ENCODE measurements at places on chromosomes 7 and 10. TPM values are rescaled to one million over a fixed set of nuclear protein-coding genes. Genes with fewer than 3 reads are reported as not detected.

- no peak for DNase-seq
Observed at GRCh38 chr10:11119843-11120242, 102.2 kb downstream of the CELF2 start.

DNA sequence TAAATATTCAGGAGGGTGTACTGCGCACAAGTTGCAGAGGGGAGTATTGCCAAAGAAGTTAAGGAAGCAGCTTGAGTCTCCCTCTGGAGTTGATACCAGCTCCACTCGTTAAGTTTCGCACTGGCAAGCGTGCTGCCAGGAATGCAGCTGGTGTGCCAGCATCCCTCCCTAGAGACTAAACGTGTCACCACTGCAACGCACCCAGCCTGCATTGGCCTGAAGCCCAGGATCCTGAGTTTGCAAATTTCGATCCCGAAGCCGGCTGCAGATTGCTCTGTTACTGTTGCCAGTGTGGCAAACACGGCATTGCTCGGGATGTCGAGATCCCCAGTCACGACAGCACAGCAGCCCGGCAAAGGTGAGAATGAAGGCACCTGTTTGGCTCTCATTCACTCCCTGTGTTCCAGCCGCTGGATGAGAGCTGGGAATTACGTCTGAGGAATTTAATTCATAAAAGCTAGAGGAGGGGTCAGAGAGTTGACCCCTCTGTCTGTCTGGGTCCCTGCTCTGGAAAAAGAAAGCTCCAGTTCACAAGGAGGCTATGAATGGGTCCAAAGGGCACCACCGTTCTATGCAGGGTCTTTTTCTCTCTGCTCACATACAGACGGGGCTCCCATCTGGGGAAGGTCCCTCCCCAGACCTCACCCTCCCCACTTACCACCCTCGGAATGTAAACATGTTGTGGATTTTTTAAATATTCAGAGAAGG lies 61.0 kb downstream of the NRP1 start:
- DNase-seq, result peak; percentile 91

GRCh38 chr10:7956508-7956907 lies 98.0 kb upstream of the GATA3 start:
- no peak for DNase-seq

GRCh38 chr7:2944739-2945138 lies 98.9 kb downstream of the CARD11 start:
- no peak for DNase-seq

Gene PGAM2
- total RNA-seq, result 322 TPM

Gene UNCX
- total RNA-seq, result not detected

Gene NOLC1
- total RNA-seq, result 26.2 TPM

Gene NUDT13
- 2.4 TPM for total RNA-seq

All from cardiac septum (tissue), 1 donor.